Activated CD8-positive, alpha-beta T cell treated with anti-CD3 and anti-CD28 coated beads for 36 hours (primary cell): ENCODE measurements at places on chromosomes 16 and 17. TPM values are rescaled to one million over a fixed set of nuclear protein-coding genes. Genes with fewer than 3 reads are reported as not detected.

CFAP97D1 gene
- total RNA-seq, result 0.07 TPM

TOP2A gene
- 273 TPM for total RNA-seq

HIGD1B gene
- not detected for total RNA-seq

SHBG gene
- total RNA-seq, result not detected

NTN3 gene
- not detected for total RNA-seq
